ENCODE measurements at places on chromosomes 2 and 18. TPM values are rescaled to one million over a fixed set of nuclear protein-coding genes. Genes with fewer than 3 reads are reported as not detected.

The GREB1 gene
- 8.4 TPM for total RNA-seq

The ZFP36L2 gene
- total RNA-seq: 124 TPM

The TAF1B gene
- 23.6 TPM for total RNA-seq

The DYNC2LI1 gene
- total RNA-seq: 41.4 TPM

The SLC4A3 gene
- 1.3 TPM for total RNA-seq

The COL5A2 gene
- 146 TPM for total RNA-seq

The CFAP53 gene
- 0.75 TPM for total RNA-seq

The ZNF385B gene
- 0.65 TPM for total RNA-seq

The WDPCP gene
- total RNA-seq: 20.7 TPM

The SERPINB2 gene
- not detected for total RNA-seq

The SATB2 gene
- total RNA-seq: 5.4 TPM

The PCARE gene
- total RNA-seq: not detected

The IL1R1 gene
- total RNA-seq: 381 TPM

The RGPD4 gene
- total RNA-seq: not detected

The FAM110C gene
- total RNA-seq: 0.82 TPM

The TUBA4B gene
- total RNA-seq: not detected

The MC4R gene
- not detected for total RNA-seq

The LCLAT1 gene
- 5.8 TPM for total RNA-seq

The CYRIA gene
- total RNA-seq: 27.4 TPM

The PIGN gene
- 35.0 TPM for total RNA-seq

The ASB18 gene
- not detected for total RNA-seq

The CTAGE1 gene
- not detected for total RNA-seq

The CCDC121 gene
- total RNA-seq: 2.8 TPM

Data from subcutaneous adipose tissue (tissue), 4 donors.